Stimulated activated CD4-positive, alpha-beta T cell treated with anti-CD3 and anti-CD28 coated beads, Interleukin-1b, Interleukin-23, amount 100 ng/mL, for 1 hour (primary cell): ENCODE measurements at places on chromosomes 1 and 21.

DNA sequence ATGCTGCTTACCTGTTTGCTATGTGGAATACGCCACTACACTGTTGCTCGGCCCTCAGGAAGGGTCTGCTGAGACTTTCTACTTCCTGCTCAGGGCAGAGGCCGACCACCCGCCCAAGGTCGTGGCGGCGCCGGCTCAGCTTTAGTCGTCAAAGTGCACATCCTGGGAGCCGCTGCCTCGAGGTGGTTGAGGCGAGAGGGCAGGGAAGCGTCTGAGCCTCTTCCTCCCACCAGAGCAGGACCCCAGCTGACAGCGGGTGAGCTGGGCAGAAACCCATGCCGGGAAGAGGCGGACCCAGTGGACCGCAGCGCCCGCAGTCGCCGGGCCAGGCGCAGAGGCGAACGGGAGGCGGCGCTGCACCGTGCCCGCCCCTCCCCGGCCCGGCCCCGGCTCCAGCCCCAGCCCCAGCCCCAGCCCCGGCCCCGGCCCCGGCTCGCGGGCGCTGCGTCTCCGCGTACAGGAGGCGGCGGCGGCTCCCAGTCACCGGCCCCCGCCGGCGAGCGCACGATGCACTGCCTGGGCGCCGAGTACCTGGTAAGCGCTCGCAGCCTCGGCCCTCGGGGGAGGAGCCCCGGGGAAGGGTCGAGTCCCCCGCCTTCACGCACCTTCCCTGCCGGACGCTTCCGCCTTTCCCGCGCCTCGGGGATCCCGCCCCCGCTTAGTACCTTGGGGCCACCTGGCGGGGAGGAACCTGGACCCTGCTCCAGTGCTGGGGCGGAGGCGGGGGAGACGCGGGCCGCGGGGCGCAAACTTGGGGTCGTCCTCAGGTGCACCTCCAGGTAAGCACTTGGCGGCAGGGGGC is at the start of gene SLC44A3:
TSS of gene SLC44A3 (plus strand) at position 413 of the 802 bp plus-strand sequence. CDS start at position 508, 95 bp downstream.
- DNase-seq: no peak

GRCh38 chr1:94654031-94654430 is 112.5 kb upstream of the F3 start:
- DNase-seq: no peak

DNA sequence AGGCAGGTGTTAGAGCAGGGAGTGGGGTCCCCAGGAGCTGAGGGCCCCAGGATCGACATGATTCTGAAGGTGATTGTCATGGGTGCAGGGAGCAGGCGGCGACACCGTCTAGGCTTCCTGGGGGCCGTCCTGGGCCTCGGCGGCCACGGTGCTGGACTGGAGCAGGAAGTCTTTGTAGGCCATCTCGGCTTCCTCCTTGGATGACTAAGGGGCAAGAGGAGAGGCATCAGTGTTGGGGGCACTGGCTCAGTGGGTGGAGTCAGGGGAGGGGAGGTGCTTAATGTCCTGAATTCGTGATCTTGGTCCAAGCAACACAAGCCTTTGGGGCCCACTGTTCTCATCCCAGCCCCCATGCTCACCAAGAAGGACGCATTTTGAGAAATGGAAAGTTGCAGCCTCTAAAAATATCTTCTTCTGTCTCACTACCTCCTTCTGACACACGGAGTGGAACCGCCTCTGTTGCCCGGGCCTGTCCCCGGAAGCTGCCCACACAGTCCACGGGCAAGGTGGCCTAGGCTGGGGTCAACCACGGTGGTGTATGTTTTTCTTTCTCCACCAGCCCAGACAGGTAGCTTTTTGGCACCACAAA is 8.6 kb upstream of the FCMR start:
- DNase-seq: no peak

DNA sequence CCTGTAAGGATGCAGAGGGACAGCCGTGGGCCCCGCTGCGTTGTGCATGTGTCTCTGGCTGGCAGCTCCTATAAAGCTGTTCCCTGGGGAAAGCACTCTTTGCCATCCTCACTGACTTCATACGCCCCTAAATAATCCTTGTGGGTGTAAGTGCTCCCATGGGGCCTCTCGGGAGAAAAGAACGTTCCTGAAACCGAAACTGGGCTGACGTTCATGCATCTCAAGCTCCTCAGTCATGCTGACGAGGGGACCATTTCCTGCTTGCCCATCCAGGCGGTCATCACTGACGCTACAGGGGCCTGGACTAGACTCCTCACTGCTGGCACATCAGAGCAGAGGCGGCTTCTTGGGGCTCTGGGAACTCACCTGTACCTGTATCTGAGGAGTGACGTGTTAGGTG is 73.1 kb upstream of the USP24 start:
- DNase-seq: no peak

DNA sequence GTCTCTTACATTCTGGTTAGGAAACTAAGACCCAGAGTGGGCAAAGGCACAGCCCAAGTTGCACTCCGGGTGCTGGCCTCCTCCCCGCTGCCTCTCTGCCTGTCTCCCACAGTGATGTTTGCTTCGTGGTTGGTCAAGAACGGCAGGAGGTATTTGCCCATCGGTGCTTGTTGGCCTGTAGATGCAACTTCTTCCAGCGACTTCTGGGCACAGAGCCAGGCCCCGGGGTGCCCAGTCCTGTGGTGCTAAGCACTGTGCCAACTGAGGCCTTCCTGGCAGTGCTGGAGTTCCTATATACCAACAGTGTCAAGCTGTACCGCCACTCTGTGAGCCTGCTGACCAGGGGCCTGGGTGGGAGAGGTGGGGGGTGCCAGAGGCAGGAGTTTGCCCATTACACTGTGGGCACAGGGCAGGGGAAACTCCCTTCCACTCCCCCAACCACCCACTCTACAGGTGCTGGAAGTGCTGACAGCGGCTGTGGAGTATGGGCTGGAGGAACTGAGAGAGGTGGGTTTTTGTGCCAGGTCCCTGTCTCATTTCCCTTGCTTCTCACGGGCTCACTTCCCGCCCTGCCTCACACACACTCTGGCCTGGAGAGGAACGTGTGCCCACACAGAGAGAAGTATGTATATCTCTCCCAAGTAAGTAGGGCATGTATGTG is 1.9 kb downstream of the BTBD19 start:
- DNase-seq: no peak

DNA sequence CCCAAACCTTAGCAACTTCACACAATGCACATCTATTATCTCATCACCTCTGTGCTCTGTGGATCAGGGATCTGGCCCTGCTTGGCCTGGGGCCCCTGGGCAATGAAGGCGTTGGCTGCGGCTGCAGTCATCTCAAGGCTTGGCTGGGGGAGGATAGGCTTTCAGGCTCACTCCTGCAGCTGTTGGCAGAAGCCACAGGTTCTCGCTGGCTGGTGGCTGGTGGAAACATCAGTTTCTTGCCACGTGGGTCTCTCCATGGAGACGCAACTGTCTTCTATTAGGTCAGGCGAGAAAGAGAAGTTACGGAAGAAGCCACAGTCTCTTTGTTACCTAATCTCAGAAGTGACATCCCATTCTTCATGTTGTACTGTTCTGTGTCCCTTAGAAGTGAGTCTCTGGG is 3.6 kb upstream of the NPPA start:
- no peak for DNase-seq

DNA sequence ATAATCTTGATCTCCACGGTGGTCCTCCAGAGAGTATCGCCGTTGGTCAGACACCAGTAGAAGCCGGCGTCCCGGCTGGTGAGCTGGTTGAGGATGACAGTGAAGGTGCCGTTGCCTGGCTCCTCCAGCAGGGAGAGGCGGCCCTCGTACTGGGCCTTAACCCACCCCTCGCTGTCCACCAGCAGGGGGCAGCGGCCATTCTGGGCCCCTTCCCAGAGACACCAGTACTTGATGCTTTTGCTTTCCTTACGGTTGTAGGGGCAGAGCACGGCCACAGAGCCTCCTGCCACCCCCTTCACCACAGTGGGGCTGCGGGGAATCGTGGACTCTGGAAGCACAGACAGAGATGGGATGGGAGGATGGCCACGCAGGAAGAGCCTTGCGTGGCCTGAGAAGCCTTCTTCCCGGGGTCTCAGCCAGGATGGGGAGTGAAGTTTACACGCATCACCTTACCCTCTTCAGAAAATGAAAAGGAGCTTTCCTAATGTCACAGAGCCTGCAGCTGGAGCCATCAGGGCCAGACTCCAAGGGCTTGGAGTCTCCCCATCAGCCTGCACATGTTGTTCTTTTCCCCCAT is 10.7 kb downstream of the PIGR start:
- DNase-seq: no peak

- DNase-seq: no peak
Measured at GRCh38 chr21:23401278-23401677, 2206.0 kb downstream of the MRPL39 start.

DNA sequence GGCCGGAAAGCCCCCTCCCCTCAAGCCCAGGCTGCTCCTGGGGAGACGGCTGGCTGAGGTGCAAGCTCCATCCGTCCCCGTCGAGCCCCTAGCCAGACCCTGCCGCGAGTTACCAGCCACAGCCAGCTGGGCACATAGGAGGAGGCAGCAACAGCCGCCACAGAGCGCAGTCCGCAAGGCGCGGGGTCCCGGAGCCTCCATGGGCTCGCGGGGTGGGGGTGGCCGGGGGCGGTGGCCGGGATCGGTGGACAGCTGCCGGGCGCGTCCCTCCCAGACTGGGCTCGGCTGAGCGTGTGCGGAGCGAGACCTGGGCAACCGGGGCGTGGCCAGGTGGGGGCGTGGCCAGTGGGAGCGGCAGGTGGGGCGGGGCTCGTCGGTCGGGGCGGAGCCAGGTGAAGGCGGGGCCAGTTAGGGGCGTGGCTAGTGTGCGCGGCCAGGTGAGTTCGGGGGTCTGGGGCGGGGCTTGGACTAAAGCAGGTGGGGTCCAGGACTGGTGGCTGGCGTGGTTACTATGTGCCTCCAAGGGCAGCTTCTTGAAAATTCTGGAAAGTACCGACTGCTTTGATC is at the start of gene CD164L2:
TSS of gene CD164L2 (minus strand) at position 295 of the 567 bp plus-strand sequence. CDS start at position 201, 94 bp downstream.
- no peak for DNase-seq

DNA sequence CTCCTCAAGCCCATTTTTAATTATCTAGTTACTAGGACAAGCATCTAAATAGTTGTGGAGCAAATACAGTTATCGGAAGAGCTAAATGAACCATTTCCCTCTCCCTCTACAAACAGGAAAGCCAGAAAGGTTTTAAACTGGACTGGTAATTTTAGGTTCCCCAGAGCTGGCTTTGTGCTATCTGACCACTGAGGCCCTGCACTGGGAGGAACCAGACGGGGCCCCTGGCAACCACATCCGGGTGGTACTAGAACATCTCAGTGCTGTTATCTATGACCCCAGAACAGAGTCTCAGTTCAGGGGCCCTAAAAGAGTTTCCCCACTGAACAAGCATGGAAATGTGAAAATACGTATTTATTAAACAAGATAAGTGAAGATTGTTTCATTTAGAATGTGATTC is 7.7 kb upstream of the RSPH1 start:
- DNase-seq: no peak

GRCh38 chr1:205547936-205548827 is 43.7 kb downstream of the CDK18 start:
- DNase-seq: no peak

DNA sequence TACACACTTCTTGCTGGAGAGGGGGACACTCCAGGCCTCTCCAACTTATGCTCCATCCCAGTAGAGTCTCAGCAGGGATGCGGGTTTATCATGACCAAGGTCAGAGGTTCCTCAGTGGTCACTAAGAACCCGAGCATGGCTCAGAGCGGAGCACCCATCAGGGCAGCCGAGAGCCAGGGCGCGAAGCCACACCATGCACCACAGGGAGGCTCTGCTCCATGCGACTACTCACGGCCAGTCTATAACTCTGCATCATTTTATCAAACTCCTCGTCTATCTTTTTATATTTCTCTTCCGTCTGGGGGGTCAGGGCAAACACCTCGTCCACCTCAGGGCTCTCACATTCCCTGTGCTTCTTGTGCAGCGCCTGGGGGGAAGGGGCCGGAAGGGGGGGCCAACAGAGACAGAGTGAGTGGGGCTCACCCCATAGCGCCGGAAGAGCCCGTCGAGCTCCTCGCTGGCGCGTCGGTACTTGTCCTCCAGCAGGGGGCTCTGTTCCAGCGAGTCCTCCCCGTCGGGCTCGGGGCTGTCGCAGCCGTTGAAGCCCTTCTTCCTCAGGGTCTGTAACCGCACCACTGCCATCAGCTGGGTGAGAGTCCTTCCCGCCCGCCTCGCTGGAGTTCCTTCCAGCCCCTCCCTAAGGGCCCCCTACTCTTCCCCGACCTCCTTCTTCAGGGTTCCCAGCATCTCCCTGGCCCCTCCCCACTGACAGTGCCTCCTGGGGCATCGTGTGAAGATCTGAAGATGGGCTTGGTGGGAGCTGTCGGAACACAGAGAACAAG is 20.0 kb downstream of the MEF2D start:
- DNase-seq: peak; percentile 47

GRCh38 chr1:7389906-7390603 is 381.0 kb upstream of the VAMP3 start:
- no peak for DNase-seq

GRCh38 chr21:16305686-16306085 is 575.9 kb downstream of the USP25 start:
- DNase-seq: no peak

DNA sequence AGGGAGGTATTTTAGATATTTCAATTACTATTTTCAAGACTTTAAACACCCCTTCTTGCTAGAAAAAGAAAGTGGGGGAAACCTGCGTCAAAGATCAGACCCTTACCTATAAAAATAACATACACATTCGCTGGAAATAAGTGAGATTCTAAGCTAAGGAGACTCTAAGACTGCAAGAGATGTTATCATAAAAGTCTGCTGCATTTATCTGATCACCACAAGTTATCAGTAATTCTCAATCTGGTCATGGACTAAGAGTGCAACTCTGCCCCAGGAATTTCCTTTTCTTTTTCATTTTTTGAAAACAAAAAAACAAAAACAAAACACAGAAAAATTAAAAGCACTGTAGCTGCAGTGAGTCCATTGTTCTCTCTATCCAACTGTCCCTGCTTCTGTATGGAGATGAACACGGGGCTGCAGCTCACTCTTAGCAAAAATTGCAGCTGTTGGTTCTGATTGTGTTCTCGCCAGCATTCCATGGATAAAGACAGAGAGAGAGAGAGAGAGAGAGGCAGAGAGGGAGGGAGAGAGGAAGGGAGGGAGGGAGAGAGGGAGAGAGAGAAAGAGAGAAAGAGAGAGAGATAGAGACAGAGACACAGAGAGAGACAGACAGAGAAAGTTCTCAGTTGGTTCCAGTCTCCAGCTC is 14.1 kb downstream of the XKR8 start:
- DNase-seq: no peak

GRCh38 chr1:81330521-81330920 is 470.2 kb upstream of the ADGRL2 start:
- no peak for DNase-seq

- no peak for DNase-seq
Measured at GRCh38 chr1:31387612-31388011, 14.7 kb upstream of the FABP3 start.
